Fibroblast of skin of right biceps (primary cell): ENCODE measurements at places on chromosomes 6 and 20.

DNA sequence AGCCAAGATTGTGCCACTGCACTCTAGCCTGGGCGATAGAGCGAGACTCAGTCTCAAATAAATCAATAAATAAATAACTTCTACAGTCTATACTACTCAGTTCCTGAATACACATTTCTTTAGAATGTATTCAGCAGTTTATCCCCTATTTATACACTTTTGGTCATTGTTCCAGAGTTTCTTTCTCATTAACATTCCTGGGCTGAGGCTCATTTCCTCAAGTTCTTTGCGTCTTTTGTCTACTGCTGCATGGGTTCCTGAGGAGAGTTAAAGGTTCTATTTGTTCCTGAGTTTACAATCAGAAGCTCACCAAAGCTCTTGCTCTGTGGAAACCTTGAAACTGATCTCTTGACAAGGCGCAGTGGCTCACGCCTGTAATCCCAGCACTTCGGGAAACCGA is 37.7 kb upstream of the SASH1 start:
- peak; percentile 92 for DNase-seq

DNA sequence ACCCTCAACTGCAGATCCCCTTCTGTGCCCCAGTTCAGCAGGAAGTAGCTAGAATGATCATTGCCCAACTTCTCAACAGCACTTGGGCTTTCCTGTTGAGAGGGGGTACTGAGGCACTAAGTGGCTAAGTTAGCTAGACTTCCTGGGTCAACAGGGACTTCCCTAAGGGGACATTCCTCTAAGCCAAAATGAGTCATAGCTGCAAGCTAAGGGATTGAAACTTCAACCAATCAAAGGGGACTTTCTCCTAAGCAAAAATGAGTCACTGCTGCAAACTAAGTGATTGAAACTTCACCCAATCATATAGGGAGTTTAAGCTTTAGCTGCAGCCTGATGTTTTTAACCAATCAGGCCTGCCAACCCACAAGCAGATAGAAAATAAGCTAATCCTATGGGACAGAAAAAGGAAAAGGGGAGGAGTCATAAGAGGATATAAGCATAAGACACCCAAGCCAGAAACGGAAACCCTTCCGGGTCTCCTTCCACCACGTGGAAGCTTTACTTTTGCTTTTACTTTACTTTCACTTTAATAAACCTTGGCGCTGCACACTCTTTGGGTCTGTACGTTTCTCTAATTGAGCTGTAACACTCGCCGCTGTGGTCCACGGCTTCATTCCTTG is 659.0 kb upstream of the HS3ST5 start:
- DNase-seq, result no peak

- no peak for DNase-seq
These were observed 950 bp downstream of the PEDS1 start for GRCh38 chr20:50152394-50153152.

DNA sequence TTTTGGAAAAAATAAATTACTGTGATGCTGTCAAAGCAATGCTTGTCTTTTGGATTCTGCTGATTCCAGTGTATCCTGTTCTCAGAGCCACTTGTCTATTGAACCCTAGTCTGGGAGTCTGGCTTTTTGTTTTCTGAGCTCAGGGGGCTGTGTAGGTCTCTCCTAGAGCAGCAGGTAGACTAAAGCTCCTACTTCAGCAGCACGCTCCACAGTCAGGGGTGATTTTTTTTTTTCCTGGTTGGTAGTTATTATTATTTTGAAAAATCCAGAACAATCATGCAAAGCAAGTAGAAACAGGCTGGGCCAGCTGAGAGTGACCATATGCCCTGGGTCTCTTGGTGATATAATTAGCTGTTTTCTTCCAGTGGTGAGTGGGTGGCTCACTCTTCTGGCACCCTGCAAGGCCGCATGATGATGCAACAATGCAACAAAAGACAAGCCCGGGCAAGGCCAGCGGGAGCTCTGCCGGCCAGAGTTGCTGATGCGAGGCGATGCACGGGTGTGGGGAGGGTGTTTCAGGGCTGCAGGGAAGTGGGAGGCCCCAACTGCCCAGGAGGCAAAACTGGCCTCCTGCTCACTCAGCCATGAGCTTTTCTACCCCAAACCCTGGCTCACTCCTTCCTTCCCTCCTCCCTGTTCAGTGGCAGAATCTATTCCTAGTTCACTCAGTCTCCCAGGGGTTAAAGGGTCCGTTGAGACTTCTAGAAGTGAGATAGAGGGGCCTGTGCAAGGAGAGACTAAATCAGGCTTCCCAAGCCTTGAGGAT is 11.5 kb upstream of the CDKN1A start:
- peak; percentile 70 for DNase-seq

DNA sequence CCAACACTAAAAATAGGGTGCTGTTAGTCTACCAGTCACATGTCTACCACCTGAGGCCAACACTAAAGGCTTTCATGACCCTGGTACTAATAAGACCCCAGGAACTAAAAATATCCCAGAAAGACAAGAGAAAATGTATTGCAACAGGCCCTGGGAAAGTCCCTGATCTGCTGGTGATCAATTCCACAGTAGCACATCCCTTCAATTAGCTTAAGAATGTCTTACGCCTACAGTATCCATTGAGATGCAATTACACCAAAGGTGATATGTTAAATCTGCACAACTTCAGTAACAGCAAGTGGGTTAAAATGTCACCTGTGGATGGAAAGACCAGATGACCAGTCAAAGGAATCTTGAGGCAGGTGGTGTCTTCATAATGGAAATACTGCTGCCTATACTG is 3.1 kb downstream of the SEMG1 start:
- DNase-seq, result no peak

GRCh38 chr6:10393544-10394225 is 21.2 kb downstream of the TFAP2A start:
- no peak for DNase-seq

- DNase-seq, result peak; percentile 58
These were observed 200.6 kb downstream of the GMPR start for GRCh38 chr6:16438718-16439591.

- no peak for DNase-seq
These were observed 84.1 kb downstream of the SLC23A2 start for GRCh38 chr20:4916971-4917881.

DNA sequence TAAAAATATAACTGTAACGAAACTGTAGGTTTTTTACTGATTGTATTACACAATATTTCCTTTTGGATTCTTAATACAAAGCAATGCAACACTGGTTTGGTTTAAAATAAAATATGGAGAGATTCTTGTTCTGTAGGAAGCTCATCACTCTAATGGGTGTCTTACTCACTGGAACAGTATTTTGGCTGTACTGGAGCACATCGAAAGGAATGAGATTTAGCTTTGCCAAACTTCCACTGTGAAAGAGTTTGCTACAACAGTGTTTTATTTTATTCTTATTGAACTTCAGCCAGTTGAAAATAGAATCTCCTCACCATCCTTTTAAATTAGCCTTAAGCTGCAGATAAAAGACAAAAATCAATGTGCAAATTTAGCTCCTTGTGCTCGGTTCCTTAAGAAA is 230.7 kb upstream of the QKI start:
- peak; percentile 41 for DNase-seq

DNA sequence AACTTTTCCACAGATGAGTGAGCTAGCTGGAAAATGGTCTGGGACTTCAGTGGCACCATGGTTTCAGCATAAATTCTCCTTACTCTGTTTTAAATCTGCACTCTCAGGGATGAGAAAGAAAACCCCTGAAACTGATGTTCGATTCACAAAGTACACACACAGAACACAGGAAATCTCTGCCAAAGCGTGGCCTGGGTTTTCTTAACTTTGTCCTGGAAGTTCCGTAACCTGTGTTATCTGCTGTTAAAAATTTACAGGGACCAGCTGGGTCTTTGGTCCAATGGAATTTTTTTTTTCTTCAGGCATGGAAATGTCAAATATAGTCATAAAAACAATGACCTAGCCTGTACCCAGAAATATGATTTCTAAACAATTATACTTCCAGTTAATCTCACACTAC is 7.3 kb downstream of the SCML4 start:
- no peak for DNase-seq

DNA sequence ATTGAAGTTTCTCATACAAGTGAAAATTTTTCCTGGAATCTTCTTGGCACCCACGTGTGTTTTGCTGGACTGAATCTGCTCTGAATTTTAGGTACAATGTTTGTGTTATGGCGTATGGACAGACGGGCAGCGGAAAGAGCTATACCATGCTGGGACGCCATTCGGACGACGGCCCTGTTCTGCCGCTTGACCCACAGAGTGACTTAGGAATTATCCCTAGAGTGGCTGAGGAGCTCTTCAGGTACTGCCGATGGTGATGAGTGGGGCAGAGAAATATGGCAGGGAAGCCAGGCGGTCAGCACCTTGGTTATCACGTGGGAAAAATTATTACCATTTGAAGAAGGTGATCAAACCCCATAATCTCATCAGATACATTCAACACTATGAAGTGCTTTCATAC is 36.3 kb downstream of the KIF25 start:
- no peak for DNase-seq

DNA sequence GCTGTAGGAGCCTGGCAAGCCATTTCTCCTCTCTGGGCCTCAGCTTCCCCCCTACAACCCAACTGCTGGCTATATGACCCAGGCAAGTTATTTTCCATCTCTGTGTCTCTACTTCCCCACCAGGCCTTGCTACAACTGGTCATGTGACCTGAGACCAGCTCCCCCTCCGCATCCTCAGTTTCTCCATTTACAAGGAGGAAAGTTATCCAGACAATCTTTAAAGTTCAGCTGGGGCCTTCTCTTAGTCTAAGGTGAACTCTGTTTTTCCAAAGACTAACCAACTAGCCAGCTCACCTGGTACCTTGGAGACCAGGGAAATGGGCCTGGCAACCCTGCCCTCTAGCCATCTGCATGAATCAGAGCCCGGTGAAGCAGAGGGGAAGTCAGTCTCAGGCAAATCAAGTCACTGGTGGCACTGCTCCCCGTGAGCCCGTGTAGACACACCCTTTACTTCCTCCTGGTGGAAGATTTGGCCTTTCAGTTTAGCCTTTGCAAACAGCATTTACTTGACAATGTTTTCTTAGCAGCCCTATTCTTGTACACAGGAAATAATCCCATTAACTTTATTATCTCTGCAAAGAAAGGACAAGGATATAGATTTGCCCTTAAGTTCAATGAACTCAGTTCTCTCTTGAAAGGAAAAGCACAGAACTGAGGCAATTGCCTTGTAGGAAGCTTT is 157.7 kb downstream of the VEGFA start:
- no peak for DNase-seq

DNA sequence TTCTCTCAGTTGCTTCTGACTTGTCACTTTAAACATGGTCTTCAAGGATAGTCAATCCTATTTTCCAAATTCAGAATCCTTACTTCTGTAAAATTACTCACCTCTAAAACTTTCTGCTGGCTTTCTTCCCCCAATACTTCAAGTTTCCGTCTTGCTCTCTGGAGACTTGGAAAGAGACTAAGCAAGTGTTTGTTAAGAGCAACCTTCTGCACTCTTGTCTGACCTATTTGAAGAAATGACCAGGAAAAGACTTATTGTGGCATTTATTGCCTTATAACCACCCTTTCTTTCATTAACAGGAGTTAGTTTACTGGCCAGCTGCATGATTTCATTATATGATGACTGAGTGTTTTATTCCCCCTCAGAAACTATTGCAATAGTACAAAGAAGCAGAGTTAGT is 181.0 kb downstream of the TBC1D7 start:
- no peak for DNase-seq

DNA sequence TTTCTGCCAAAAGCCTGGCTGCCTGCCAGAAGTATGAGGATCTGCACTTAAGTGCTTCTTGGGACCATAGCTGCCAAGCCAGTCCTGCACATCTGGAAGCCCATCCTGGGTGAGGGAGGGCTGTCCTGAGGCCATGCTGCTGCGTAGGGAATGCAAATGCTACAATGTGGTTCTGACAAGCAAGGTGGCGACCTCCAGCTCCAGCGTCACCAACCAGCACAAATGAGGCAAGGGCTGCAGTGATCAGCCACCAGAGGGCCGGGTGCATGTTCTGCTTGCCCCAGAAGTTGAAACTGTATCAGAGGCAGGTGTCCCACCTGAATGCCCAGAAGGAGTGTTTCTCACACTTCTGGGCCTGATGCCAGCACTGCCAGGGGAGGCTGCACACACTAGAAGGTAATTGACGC is 99.1 kb upstream of the KCNQ5 start:
- no peak for DNase-seq

- peak; percentile 11 for DNase-seq
These were observed 868.6 kb upstream of the GJE1 start for GRCh38 chr6:141264101-141264500.

- no peak for DNase-seq
These were observed 55.3 kb upstream of the HIVEP1 start for GRCh38 chr6:11956781-11957180.

- DNase-seq, result no peak
These were observed 29.8 kb upstream of the SYNJ2 start for GRCh38 chr6:157951828-157952227.

DNA sequence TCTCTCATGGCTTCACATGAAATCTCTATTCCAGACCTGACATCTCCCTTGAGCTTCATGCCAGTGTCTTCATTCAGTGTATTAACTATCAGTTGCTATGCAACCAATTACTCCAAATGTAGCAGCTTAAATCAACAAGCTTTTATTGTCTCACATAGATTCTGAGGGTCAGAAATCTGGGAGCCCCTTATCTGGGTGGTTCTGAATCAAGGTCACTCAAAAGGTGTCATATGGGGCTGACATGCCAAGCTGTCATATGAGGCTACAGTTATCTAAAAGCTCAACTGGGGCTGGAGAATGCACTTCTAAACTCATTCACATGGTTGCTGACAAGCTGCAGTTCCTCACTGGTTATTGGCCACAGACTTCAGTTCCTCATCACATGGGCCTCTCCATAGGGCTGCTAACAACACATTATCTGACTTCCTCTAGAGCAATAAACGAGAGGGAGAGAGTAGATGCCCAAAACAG is 7.3 kb upstream of the CGA start:
- no peak for DNase-seq
